ENCODE measurements at places on chromosomes 16 and 17.

DNA sequence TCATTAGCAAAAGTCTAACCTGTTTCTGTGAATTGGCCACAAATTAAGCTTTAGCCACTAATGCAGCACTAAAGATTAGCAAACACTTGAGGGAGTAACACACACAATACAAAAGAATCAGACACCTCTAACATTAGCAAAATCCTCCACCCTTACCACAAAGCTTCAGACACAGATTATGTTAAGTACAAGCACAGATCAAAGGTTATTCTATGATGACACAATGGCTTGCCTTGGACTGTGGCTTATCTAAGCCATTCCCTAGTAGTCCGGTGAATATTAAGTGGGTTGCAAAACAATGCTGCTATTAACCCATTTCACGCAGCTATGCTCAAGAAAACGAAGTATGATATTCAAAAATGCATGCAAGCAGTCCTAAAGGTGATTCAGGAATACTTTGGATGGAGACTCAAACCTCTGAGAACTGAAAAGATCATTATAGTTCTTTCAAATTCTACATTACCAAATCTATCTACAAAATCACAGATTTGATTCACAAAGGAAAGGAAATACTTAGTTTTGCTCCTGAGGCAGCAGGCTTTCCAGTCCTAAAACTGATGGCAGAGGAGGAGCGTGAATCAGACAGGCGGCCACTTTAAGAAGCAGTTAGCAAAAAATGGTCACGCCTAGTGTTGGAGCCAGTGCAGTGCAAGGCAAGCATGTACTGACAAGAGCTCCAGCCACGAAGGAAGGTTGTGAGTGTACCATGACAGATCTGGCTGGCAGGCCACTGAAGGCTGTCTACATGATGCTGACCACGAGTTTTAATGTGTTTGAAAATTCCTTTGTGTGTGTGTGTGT, 67.2 kb downstream of the PARN start:
- DNase-seq: no peak

DNA sequence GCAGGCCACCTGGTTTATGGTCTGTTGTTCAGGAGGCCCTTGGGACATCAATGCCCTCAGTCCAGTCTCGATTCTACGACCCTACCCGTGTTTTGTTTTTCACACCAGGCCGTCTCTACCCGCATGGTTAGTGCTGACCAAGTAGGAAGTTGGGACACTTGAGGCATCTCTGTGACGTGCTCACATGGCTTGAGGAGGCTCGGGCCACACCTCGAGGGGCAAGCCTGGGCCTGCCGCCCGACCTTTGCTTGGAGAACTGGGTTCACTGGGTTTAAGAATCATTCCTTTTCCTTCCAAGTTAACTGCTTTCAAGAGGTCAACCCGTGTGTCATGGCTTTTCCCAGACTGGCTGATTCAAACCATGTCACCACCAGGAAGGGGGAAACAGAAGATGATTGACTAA, 86.8 kb downstream of the CMIP start:
- no peak for DNase-seq

GRCh38 chr17:19431691-19432090, 20.7 kb downstream of the RNF112 start:
- DNase-seq: no peak

GRCh38 chr16:55703003-55704001, 47.5 kb downstream of the SLC6A2 start:
- DNase-seq: peak; percentile 67

- DNase-seq: no peak
These were observed 114.5 kb downstream of the CPPED1 start for GRCh38 chr16:12688951-12689850.
